Spinal cord (tissue), 10 donors: ENCODE measurements at places on chromosomes 7 and 10. TPM values are rescaled to one million over a fixed set of nuclear protein-coding genes. Genes with fewer than 3 reads are reported as not detected.

DNA sequence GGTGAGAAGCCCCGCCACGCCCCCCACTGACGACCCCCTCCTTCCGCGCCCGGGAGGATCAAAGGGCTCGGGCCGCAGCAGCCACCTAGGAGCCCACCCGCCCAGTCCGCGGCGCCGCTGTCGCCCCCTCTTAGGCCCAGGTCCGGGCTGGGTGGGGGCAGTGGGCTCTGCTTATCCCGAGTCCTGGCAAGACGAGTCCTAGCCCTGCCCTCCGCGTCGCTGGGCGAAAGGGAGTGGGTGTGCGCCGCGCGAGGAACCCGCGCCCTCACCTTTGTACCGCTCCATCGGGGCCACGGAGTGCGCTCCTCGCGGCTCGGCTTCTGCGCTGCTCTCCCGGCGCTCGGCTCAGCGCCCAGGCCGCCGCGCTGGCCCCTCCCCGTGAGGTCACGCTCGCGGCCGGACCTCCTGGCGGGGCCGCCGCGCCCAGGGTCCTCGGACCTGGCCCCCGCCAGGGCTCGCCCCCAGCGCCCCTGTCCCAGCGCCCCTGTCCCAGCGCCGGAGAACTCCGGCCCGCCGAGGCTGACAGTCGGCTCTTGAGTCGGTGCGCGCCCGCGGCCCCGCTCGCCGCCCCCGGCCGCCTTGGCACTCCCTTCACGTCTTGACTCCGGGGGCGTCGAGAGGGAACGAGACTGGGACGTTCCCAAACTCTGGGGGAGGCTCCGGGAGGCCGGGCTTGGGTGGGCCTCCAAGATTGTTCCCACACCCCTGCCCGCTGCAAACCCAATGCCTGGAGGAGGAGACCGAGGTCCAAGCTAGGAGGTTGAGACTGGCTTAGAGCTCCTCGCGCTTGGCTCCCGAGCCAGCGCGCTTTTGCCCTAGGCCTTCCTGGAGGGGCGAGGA is at the start of gene AFAP1L2:
AFAP1L2 (minus strand) TSS at position 332 of the 840 bp plus-strand sequence; CDS start at position 285, 47 bp downstream.
- H3K36me3 ChIP-seq = no peaks in the 10 kb centered on the region
- peaks cover 30% of the 10 kb centered on the region for H3K4me1 ChIP-seq
- peak within 1 kb of the TSS; percentile 77 for H3K4me3 ChIP-seq
- peaks cover 32% of the 10 kb centered on the region for H3K27me3 ChIP-seq

DNA sequence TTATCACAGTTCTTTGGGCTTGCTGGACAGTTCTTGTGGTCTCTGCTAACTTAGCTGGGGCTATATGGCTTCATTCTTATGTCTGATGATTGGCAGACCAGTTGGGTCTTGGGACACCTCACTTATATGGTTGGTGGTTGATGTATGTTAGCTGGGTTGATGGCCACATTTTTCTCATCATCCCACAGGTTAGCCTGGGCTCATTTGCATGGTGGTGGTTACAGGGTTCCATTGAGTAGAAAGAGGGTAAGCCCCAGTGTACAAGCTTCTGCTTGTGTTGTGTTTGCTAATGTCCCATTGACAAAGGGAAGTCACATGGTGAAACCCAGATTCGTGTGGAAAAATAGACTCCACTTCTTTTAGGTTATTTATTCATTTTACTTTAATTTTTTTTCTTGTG is 40.6 kb downstream of the TMEM60 start:
- no peak overlapping the region for H3K4me3 ChIP-seq
- H3K4me1 ChIP-seq = no peaks in the 10 kb centered on the region
- no peaks in the 10 kb centered on the region for H3K27me3 ChIP-seq
- no peak for DNase-seq
- no peak overlapping the region for H3K27ac ChIP-seq

GRCh38 chr10:87578160-87578841 is 73.6 kb downstream of the MINPP1 start:
- H3K27ac ChIP-seq = no peak overlapping the region
- H3K4me1 ChIP-seq = no peaks in the 10 kb centered on the region
- H3K27me3 ChIP-seq = no peaks in the 10 kb centered on the region
- H3K36me3 ChIP-seq = no peaks in the 10 kb centered on the region

BEND7 gene
- 20.0 TPM for total RNA-seq

MMRN2 gene
- 14.9 TPM for total RNA-seq

LHPP gene
- total RNA-seq = 19.8 TPM

ADAM12 gene
- 81.5 TPM for total RNA-seq

LIPJ gene
- total RNA-seq = 0.28 TPM

FGFR2 gene
- total RNA-seq = 163 TPM

GJC3 gene
- total RNA-seq = 4.5 TPM
